ENCODE measurements at places on chromosomes 6 and 20.

GRCh38 chr6:158410784-158411183 lies 98.5 kb downstream of the TULP4 start:
- no peak for DNase-seq

DNA sequence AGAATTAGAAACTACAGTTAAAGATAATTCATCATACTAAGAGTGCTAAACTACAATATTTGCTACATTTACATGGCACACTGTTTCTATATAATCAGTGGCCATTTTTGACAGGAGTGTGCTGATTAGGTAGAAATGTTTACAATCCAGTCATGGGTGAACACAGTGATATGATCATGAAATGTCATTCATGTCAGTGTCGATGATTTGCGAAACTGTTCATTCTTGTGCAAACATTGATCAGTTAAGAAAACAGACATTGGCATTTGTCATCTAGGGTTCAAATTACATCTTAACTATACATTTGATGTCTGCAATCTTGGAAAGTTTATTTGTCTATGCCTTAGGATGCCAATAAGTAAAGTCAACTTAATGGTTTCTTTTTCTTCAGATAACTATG lies 474.9 kb downstream of the DOK5 start:
- DNase-seq = no peak

- no peak for DNase-seq
These were observed 158.6 kb downstream of the LAMP5 start for GRCh38 chr20:9672981-9673380.

GRCh38 chr6:78199044-78199443 lies 546.2 kb downstream of the MEI4 start:
- DNase-seq = no peak

GRCh38 chr6:56475736-56476457 lies 166.8 kb downstream of the DST start:
- no peak for DNase-seq

DNA sequence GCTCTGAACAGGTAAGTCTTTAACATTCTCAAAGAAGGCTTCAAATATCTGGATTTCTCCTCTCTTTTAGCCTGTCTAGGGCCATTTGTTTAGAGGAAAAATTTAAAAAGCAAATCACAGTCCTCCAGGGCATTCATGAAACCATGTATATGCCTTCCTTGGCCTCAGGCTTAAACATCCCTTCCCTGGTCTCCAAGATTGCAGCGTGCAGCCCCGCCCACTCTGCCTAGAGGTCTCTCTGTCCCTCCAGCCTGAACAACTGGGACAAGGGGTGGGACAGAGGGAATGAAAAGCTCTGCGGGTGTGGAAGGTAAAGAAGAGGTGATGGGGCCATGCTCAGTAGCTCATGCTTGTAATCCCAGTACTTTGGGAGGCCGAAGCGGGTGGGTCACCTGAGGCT lies 9.8 kb upstream of the CBFA2T2 start:
- no peak for DNase-seq

DNA sequence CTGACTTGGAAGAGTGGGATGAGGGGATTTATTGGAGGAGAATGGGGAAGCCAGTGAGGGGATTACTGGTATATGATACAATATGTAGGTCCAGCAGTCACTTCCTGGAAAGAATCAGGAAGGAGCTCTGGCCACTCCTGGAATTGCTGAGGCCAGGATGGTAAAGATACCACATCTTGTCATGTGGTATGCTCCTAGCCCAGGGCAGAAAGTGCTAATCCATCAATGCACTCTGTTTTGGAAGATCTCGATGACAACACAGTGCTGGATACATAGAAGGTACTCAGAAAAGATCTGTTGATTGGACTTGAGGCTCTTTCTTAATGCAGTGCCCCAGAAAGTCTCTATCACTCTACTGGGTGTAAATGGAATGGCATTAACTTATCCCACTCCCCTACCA lies 52.6 kb downstream of the LAMP5 start:
- DNase-seq = no peak

DNA sequence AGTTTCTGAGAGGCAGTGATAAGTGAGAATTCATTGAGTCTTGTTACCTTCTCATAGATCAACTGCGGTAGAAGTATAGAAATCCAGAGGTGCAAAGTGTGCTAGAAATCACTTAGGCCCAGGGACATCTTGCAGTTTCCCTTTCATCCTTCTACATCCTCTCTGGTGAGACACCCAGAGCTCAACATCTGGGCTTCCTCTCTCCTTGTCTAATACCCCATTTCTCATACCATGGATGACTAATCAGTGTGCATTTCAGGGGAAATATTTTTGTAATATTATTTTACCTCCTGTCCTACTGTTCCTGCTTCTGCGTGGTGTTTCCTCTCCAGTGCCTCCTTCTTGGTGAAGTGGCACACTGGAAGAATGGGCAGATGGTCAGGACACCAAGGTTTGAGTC lies 322.4 kb downstream of the TFAP2B start:
- no peak for DNase-seq

GRCh38 chr6:149190224-149190831 lies 127.2 kb upstream of the TAB2 start:
- DNase-seq = no peak

Data from GM04503 (cell line).